ENCODE measurements at places on chromosomes 7 and 10.
A peak's percentile ranks its signal among the peaks of the same experiment; 100 is the strongest.

DNA sequence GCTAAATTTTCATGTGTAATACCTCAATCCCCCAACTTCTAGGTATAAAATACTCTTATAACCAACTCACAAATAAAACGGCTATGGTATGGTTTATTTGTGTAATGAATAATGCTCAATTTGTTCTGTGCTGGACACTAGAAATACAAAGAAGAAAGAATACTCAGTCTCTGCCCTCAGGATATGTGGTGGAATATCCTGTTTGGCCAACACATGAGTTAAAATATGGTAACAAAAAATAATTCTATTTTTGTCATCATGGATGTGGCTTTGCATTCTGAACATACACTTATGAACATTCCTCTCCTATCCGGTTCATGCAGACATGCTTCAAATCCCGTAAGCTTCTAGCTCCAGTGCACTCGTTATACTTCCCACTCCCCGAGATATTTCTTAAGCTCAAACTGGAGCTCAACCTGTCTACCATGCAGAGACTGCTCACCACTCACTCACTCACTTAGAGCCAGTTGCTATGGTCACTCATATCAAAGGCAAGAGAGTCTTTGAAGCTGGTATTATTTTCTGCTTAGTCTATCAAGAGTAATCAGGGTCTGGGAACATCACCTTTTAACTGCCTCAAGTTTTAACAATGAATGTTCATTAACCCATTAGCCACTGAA is 53.8 kb upstream of the SLC16A12 start:
- DNase-seq = no peak

DNA sequence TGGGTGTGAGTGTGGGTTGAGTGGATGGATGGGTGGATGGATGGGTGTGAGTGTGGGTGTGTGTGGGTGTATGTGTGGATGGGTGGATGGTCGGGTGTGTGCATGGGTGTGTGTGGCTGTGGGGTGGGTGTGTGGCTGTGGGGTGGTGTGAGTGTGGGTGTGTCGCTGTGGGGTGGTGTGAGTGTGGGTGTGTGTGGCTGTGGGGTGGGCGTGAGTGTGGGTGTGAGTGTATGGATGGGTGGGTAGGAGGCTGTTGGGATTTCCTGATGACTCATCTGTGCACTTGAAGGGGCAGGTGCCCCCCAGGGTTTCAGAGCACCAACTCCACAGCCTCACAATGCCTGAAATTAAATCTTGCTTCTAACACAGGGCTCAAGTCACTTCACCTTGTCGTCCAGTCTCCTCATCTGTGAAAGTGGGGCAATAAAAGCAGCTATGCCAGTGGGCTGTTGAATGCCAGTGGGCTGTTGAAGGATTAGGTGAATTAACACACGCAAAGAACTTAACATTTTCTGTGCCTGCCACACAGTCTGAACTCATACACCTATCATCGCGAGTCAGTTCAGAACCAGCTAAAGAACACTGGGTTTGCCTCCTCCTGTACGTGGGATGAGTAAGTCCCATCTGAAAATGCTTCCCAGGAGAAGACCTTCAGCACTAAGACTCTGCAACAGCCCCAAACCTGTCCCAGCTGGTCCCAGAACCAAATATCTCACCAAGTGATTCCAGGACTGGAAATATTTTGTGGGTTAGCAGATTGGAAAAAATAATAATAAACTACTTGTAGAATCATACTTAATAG is 32.0 kb downstream of the SFMBT2 start:
- no peak for DNase-seq

DNA sequence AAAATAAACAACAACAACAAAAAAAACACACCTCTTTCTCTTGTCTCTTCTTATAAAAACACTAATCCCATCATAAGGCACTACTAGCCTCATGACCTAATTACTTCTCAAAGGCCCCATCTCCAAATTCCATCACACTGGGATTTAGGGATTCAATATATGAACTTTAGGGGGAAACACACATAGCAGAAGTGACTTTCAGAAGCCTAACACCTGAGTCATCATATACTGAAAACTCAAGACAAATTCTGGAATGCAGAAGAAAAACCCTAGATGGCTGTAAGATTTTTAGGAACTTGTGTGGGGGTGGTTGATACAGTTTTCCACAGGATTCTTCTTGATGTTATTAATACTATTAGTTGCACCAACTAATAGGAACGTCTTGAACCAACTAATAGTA is 33.7 kb upstream of the CSTF2T start:
- no peak for DNase-seq

DNA sequence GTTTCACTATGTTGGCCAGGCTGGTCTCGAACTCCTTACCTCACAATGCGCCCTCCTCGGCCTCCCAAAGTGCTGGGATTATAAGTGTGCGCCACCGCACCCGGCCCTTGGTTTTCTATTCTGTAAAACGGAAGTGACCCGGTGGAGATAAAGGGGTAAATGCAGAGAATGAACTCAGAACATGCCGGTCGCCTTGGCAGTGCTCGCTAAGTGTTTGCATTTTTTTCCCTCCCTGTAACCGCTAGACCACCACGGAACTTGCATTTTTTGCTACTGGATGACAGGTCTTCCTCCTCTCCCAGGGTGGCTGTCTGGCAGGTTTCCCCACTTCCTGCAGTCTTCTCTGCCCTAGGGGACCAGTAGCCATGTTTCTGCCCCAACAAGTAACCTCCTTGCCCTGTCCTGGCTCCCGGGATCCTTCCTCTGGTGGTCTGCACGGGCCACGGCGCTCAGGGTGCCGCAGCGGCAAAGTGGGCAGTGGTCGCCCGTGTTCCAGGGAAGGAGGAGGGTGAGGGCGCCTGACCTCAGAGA is 18.8 kb upstream of the GNA12 start:
- DNase-seq = no peak

GRCh38 chr7:115552766-115553165 is 477.8 kb downstream of the TFEC start:
- peak; percentile 68 for DNase-seq

DNA sequence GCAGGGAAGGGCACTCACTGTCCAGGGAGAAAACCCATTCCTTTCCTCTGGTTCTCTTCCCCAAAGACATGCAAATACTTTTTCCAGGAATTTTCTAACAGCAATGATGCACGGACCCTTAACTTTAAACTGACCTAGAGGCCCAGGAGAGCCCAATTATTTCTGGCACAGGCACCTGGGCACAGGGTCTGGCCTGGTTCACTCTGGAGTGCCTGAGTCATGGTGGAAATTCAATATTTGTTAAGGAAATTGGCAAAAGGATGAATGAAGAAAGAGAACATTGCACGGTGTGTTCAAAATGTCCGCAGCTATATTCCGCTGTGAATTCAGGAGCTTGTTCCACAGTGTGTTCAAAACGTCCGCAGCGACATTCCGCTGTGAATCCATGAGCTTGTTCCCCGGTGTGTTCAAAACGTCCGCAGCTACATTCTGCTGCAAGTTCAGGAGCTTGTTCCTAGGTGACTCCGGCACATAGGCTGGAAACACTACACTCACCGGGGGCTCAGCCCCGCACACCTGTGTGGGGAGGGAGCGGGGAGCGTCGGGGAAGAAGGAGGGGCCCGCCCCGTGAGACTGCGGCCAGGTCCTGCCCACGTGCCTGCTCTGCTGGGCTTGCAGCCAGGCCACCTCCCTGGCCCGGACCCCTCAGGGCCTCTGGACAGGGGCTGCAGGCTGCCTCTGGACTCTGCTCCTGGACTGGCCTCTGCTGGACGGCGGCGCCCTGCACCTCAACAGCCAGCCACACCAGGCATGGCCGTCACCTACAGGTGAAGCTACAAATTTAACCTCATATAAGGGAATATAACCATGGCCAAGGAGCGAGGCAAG is 72.0 kb upstream of the FAM20C start:
- no peak for DNase-seq

- DNase-seq = no peak
Measured at GRCh38 chr10:119201233-119201632, 6.1 kb upstream of the GRK5 start.

DNA sequence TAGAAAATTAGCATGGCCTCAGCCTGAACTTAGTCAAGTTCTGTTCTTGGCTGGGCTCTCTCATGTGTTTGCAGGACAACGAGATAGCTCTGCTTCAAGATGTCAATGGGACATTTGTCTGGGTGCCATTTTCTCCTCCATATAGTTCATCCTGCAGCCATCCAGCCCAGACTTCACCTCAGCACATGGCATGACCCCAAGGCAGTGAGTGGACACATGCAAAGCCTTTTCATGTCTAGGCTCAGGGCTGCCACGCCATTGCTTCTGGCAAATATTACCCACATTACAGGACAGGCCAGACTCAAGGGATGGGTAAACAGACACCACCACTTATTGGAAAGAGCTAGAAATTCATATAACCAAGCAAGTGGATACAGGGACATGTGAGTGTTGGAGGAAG is 9.3 kb downstream of the AKR1C3 start:
- no peak for DNase-seq

GRCh38 chr7:138207555-138207971 is 131.3 kb downstream of the AKR1D1 start:
- no peak for DNase-seq

GRCh38 chr10:117617659-117618058 is 75.1 kb downstream of the EMX2 start:
- DNase-seq = no peak

GRCh38 chr10:69073736-69074364 is 14.1 kb upstream of the SRGN start:
- DNase-seq = no peak

GRCh38 chr10:79272353-79272752 is 74.9 kb upstream of the PPIF start:
- DNase-seq = no peak

- no peak for DNase-seq
Measured at GRCh38 chr7:152848026-152848425, 88.5 kb downstream of the ACTR3B start.

- DNase-seq = peak; percentile 51
Measured at GRCh38 chr7:158814637-158815036, 14.7 kb downstream of the ESYT2 start.

DNA sequence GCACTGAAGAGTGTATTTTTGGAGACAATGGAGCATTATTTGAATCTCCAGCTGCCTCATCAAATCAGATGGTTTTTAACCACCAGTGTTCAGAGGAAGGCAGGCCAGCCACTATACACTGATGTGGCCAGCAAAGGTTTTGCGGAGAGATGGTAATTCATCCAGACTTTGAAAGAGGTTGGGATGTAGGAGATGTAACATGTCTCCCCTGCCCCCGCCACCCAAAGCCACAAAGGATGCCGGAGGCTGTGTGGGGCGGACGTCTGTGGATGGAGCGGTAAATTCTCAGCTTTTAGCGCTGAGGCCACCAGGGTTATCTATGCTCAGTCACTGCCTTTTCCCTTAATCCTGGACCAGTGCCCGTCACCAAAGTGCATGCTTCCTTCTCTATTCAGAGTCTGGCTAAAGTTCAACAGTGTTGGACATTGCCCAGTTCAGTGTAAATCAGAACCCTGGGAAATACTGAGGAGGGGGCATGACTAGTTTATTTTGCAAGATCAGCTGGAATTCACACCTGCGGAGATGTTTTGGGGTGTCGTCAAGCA is 3.7 kb upstream of the TRIP6 start:
- no peak for DNase-seq

GRCh38 chr7:112103246-112103645 is 103.0 kb downstream of the DOCK4 start:
- no peak for DNase-seq

DNA sequence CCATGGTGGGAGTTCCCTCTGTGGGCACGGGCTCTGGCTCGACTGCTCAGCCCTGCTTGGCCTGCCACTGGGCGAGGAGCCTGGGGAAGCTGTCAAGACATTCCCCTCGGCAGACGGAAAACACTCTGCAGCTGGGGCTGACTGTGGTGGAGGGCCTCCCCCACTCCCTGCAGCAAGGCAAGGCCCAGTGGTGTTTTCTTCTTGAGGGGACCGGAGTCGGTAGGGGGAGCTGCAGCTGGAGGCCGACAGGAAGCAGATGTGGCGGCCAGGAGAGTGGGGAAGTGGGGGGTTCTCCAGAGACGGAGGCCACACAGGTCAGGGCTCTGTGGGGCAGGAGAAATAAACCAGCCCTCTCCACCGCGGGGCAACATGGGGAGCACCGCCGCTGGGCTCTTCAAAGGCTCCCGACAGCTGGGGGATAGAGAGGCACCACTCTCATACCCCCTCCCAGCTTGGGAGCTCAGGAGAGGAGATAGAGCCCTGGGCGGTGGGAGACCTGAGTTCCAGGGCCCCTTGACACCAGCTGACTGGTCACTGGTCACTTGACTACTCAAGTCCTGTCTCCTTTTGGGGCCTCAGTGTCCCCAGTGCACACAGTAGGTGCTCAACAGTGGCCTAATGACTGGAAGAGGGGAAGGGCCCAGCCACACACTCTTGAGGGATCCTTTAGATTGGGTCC is 43.4 kb downstream of the PPIF start:
- no peak for DNase-seq

- DNase-seq = no peak
Measured at GRCh38 chr10:77504873-77505257, 132.7 kb downstream of the KCNMA1 start.

- no peak for DNase-seq
Measured at GRCh38 chr10:30897048-30897447, 134.6 kb downstream of the ZNF438 start.

GRCh38 chr7:11699666-11700065 is 132.3 kb downstream of the THSD7A start:
- DNase-seq = no peak
